ENCODE measurements at places on chromosomes 16 and 17.
A peak's percentile ranks its signal among the peaks of the same experiment; 100 is the strongest.

- no peak for DNase-seq
Measured at GRCh38 chr17:81566461-81567126, 14.4 kb upstream of the FAAP100 start.

- DNase-seq, result no peak
Measured at GRCh38 chr16:52621651-52622050, 74.7 kb upstream of the TOX3 start.

DNA sequence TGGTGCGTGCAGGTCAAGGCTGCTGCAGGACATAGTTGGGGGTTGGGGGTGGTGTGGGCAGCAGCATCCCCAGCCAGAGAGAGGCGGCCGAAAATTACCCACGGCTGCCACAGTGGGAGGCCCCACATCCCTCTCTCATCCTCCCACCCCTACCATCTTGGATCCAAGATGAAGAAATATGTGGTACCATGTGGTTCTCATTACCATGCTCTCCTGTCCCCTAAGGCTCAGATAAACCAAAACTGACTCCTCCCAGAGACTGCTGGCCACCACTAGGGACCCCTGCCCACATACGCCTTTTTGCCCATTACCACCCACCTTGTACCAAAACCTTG is 120.4 kb downstream of the HIC1 start:
- DNase-seq, result no peak

GRCh38 chr17:39617446-39618245 is 9.1 kb upstream of the PPP1R1B start:
- DNase-seq, result peak; percentile 23

- no peak for DNase-seq
Measured at GRCh38 chr17:56943505-56944125, 17.2 kb downstream of the COIL start.

DNA sequence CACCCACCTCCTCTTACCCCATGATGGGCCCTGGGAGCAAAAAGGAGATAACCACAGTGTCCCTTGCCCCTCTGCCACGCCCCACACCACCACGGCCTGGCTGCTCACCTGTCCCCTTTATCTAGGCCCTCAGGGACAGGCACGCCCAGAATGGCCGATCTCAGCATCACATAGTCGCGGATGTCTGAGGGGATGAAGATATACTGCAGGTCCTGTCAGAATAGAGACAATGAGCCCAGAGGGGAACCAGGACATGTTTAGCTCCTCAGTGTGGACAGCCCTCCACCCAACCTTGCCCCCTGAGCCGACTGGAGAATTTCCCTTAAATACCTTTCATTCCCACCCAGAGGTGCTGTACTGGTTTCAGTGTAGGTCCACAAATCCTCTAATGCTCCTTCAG is 15.2 kb downstream of the ST6GALNAC2 start:
- no peak for DNase-seq

GRCh38 chr16:12675046-12675445 is 128.6 kb downstream of the CPPED1 start:
- no peak for DNase-seq

DNA sequence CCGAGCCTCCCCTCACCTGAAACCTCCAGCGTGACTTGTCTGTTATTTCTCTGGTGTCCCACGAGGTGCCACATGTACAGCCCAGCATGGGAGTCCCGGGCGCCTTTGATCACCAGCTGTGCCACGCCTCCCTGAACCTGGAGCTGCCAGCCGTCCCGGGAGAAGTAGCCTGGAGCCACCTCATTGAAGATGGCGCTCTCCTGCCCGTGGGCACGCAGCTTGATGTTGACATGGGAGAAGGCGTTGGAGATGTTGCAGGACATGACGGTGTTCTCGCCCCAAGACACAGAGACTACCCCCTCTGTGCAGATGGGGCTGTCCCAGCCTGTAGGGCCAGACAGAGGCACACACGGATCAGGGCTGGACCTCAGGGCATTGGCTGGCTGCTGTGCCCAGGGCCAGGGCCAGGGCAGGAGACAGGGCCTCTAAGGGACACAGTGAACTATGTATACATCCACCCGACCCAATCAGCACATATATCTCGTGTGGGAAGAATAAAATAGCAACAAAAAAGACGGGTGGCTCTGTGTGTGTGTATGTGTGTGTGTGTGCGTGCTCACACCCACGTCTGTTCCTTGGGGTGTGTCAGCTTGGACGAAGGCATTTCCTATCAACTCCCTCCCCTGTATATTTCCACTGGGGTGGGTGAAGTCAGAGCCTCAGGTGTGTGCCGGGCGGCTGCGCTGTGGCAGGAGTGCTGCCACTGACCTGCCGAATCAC is 7.3 kb upstream of the CD7 start:
- no peak for DNase-seq

DNA sequence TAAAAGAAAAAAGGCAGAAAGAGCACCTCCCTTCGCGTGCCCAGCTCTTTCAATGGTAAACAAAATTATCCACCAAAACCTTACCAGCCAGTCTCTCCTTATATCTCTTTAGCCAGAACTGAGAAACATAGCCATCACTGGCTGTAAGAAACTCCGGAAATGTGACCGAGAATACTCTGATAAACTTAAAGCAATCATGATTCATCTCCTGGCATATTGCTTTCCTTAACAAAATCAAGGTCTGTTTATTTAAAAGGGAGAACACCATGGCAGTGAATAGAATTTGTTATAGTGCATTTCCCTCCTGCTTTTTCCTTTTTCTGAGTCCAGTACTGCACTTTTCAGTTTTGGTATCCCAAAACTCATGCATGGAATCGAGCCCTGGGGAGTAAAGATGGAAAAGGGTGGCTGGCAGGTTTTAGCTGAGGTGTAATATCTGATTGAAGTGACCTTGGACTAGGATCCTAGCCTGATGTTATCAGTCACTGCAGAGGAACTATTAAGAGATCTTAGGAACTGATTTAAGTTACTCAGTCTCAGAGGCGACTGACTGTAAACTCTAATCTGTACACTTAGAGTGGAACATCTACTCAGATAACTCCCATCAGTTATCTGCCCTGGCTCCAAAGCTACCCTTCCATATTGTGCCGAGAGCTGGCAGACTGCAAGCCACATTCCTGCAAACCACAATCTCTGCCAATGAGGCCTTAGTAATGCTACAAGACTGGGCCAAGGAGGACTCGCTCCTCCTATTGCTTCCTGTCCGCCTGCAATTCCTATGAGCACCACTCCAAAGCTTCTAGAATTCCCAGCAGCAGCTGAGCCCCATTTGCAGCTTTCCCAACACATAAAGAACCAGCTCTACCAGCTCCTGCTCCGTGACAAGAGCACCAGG is 7.4 kb upstream of the COX10 start:
- no peak for DNase-seq

DNA sequence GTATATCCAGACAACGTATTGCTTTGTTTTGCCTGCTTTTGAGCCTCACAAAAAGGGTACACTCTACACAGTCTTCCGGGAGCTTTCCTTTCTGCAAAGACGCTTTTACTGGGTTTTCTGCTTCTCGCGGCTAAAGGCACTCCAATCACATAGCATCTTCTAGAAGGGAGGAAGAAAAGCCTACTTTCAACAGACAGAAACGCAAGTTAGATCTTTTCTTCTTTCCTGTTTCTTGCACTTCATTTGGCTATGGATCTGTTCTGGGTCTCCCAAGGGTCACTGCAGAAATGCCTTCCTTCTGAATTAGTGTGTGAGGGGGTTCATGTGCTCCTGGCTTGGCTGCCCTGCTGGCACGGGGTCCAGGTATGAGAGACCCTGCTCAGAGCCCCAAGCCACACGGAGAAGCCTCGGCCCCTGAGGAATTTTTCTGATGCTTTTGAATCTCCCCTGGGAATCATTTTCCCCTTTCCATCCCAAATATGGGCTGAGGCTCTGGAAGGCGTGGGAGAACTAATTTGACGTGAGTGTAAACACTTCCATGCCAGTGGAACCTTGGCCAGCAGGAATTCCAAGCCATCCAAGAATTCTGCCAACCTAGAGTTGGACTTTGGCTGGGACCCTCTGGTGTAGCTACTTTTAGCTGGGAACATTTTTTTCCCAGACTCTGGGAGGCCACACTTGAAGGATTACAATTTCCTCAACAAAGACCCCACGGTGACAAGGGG is 49.6 kb upstream of the NKD1 start:
- no peak for DNase-seq

- DNase-seq, result no peak
Measured at GRCh38 chr17:17433000-17433703, 43.6 kb upstream of the MED9 start.

- DNase-seq, result peak; percentile 24
Measured at GRCh38 chr16:11560701-11561453, 25.8 kb downstream of the LITAF start.
